ENCODE measurements at places on chromosomes 13 and 19.

DNA sequence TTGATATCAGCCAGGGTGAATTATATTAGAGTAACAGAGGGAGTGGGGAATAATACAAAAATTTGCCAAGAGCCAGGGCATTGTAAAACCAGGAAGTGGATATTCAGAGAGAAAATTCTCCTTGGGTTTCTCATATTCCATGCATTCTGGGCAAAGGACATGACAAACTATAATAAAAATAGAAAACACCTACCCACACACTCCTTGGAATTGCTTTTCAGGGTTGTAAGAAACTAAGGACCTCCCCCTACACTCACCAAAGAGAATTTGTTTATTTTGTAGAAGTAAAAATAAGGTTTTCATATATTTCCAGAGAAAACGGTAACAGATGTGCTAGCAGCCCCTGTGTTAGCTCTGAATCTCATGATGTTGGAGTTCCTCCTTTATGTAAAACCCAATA lies 649.6 kb downstream of the SLITRK1 start:
- DNase-seq: no peak

GRCh38 chr19:58560921-58561320 lies 2.5 kb upstream of the UBE2M start:
- DNase-seq: no peak

- no peak for DNase-seq
These were observed 67.2 kb upstream of the FNDC3A start for GRCh38 chr13:48908381-48909055.

DNA sequence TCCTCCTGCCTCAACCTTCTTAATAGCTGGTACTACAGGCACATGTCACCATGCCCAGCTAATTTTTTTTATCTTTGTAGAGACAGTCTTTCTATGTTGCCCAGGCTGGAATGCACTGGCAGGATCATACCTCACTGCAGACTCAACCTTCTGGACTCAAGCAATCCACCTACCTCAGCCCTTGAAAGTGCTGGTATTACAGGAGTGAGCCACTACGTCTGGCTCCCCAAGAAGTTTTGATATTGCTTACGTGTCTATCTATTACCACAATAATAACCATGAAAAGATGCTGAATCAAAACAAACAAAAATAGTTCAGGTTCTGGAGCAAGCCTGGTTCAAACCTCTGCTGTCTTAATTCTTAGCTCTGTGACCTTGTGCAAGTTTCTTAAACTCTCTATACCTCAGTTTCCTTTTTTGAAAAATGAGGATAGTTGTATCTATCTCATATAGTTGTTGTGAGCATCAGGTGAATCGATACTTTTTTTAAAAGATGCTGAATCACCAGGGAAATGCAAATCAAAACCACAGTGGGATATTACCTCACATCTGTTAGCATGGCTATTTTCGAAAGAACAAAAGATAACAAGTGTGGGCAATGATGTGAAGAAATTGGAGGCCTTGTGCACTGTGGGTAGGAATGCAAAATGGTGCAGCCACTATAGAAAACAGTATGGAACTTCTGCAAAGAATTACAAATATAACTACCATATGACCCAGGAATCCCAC lies 19.0 kb upstream of the LEUTX start:
- DNase-seq: no peak

- no peak for DNase-seq
These were observed 9.0 kb downstream of the DNASE2 start for GRCh38 chr19:12872255-12872654.

DNA sequence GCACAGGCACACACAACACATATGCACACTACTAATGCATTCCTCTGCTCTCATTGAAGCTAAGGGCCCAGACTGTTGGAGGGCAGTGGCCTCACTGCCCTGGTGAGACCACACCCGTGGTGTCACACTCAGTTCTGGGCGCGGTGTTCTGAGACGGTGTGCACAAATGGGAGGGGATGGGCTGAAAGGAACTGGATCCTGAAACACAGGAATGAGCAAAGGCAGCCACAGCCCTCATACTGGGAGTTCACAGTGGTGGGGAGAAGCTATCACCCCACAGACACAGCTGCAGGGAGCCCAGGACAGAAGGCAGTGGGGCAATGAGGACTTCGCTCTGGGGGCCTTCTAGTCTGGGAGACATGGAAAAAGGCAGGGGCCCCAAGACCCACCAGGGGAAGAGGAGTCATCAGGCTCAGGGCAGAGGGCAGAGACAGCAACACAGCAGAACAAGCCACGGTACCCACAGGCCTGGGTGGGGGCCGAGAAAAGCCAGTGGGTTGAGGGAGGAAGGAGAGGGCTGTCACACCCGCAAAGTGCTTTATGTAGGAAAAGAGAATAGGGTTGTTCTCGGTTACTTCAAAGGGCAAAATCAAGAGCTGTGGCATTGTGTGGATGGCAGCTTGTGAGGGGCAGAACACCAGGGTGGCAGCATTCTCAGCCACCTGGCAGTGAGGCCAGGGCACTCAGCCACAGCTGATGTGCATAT lies 75.4 kb upstream of the GPR183 start:
- DNase-seq: peak; percentile 71

DNA sequence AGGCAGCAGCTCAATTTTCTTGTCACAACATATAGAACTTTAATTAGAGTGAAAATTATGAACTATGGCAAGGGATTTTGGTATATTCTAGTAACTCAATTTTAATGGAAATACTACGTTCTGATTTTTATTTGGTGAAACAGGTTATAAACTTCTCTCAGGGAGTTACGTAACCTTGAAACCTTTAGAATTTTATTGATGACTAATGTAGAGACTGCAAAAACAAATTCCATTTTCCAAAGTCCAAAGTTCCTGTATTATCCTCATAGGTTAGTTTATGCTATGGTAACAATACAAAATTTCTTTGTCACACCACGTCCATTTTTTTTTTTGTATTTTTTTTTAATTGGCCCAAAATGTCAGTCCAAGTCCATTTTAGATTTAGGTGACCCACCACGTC lies 185.7 kb downstream of the KLF5 start:
- DNase-seq: no peak

GRCh38 chr13:110758195-110758805 lies 44.8 kb downstream of the ING1 start:
- DNase-seq: no peak

DNA sequence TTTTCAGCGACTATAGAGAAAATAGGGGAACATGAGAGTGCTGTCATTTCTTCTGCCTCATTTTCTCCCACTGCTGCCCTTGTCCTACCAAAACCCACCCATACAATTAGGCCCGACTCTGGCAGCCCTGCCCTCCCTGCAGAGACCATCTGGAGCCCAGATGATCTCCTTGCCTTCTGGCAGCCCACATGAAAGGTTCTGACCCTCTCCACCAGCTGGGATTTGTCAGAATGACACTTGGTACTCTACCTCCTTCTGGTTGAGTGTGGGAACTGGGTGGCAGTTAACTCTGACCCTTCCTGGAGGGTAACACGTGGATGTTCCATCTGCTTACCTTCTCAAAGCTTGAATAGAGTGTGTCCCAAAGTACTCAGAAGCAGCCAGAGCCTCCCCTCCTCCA lies 21.0 kb upstream of the SIAH3 start:
- DNase-seq: no peak
